ENCODE measurements at places on chromosomes 11 and 22. TPM values are rescaled to one million over a fixed set of nuclear protein-coding genes. Genes with fewer than 3 reads are reported as not detected.

Gene APOBEC3B
- 1.3 TPM for total RNA-seq

Gene FAM83F
- total RNA-seq, result 6.8 TPM

Gene DEUP1
- total RNA-seq, result not detected

Gene SLC7A4
- total RNA-seq, result 0.94 TPM

Gene PANX3
- total RNA-seq, result not detected

Gene TCN1
- 0.98 TPM for total RNA-seq

Gene HOATZ
- not detected for total RNA-seq

Gene SAA4
- total RNA-seq, result 5.1 TPM

Gene MPZL3
- 1.6 TPM for total RNA-seq

Gene ZNF280B
- not detected for total RNA-seq

Gene UCP3
- 0.44 TPM for total RNA-seq

Gene SAA2
- 94.6 TPM for total RNA-seq

Gene NUDT8
- 10.5 TPM for total RNA-seq

Gene TPBGL
- total RNA-seq, result 0.22 TPM

Gene SCN3B
- total RNA-seq, result 1.1 TPM

Gene GNB1L
- total RNA-seq, result 1.8 TPM

Gene TEX12
- total RNA-seq, result 1.1 TPM

Gene PTS
- 19.8 TPM for total RNA-seq

Gene MS4A18
- not detected for total RNA-seq

Gene PRR33
- total RNA-seq, result not detected

Gene SMTNL1
- total RNA-seq, result not detected

Gene DEFB131B
- total RNA-seq, result not detected

Gene MS4A6A
- 99.1 TPM for total RNA-seq

Gene SNU13
- 106 TPM for total RNA-seq

Gene DDX25
- total RNA-seq, result not detected

Gene CLTCL1
- total RNA-seq, result 7.3 TPM

Gene RIBC2
- not detected for total RNA-seq

Gene CD3D
- total RNA-seq, result 2.4 TPM

Gene NAV2
- 24.5 TPM for total RNA-seq

Gene KCTD14
- 2.2 TPM for total RNA-seq

Gene NAT10
- 33.6 TPM for total RNA-seq

Gene APOA4
- total RNA-seq, result not detected

Gene FBXO3
- total RNA-seq, result 32.5 TPM

Gene KRTAP5-8
- 0.57 TPM for total RNA-seq

Gene LSP1
- total RNA-seq, result 34.4 TPM

Gene SLC25A18
- total RNA-seq, result 15.7 TPM

Gene HSPB2
- 1.4 TPM for total RNA-seq

Gene MUC5AC
- not detected for total RNA-seq

Gene APBB1
- 17.0 TPM for total RNA-seq

Gene TNNT3
- 9.0 TPM for total RNA-seq

Gene CYB5R2
- 5.2 TPM for total RNA-seq

Gene INS
- not detected for total RNA-seq

Gene SLC5A12
- total RNA-seq, result not detected

Gene ROBO3
- 16.5 TPM for total RNA-seq

Gene CHRM1
- not detected for total RNA-seq

Gene FOXRED2
- 6.0 TPM for total RNA-seq
